ENCODE measurements at places on chromosomes 6 and 20.

- DNase-seq = no peak
Observed at GRCh38 chr20:46791722-46792416, 82.4 kb downstream of the SLC2A10 start.

GRCh38 chr20:47206962-47207641 lies 149.4 kb downstream of the ZMYND8 start:
- no peak for DNase-seq

DNA sequence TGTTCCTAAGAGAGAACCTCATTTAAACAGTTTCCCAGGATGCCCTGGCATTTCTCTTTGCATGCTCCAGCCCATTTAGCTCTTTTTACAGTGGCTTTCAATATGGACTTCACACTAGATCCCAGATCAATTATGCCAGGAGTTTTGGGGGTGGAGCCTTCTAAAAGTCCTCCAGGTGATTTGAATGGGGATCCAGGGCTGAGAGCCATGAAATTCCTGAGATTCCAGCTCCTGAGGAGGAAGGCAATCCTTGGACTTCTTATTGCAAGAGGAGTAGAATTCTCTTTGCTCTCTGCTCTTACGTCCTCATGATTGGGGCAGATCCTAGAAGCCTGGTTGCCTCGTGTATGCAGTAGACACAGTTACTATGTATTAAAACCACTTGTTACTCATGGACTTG lies 184.2 kb downstream of the DHX35 start:
- DNase-seq = no peak

GRCh38 chr20:51156041-51156982 lies 133.4 kb upstream of the KCNG1 start:
- DNase-seq = no peak

DNA sequence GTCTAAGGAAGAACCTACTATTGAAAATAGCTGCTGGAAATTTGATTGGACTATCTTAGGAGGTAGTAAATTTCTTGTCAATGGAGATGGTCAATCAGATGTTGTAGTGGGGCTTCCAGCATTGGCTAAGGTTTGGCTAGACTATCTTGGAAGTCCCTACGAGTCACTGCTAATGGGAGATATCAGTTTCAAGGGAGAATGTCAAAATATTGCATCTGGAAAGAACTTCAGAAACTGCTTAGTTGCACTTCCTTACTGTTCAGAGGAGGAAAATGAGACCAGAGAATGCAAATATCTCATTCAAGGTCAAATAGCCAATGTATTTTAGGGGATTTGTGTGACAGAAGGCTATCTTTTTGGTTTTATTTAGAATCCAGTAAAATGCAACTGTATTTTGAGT lies 53.5 kb upstream of the CCN2 start:
- DNase-seq = no peak

GRCh38 chr6:155247618-155248007 lies 16.2 kb upstream of the CLDN20 start:
- DNase-seq = no peak

GRCh38 chr6:18187701-18188100 lies 32.5 kb downstream of the KDM1B start:
- DNase-seq = no peak
